Large intestine (tissue), 12 donors: ENCODE measurements at places on chromosomes 16 and 17.

DNA sequence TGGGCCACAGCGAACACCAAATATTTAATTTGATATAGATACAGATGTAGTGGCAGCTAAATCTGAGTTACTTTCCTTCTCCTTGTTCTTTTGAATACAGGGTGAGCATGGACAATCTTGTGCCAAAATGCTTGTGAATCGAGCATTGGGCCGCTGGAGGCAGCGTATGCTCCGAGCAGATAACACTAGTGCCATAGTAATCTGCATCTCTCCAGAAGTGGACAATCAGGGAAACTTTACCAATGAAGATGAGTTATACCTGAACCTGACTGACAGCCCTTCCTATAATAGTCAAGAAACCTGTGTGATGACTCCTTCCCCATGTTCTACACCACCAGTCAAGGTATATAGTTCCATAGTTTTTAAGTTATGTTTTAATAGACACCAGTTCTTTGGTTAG is 21.2 kb upstream of the BCAS3 start:
- peaks cover 14% of the 10 kb centered on the region for H3K36me3 ChIP-seq
- DNase-seq: no peak
- H3K27me3 ChIP-seq: no peaks in the 10 kb centered on the region
- H3K4me3 ChIP-seq: no peak overlapping the region
- H3K4me1 ChIP-seq: no peaks in the 10 kb centered on the region
- H3K27ac ChIP-seq: no peak overlapping the region

DNA sequence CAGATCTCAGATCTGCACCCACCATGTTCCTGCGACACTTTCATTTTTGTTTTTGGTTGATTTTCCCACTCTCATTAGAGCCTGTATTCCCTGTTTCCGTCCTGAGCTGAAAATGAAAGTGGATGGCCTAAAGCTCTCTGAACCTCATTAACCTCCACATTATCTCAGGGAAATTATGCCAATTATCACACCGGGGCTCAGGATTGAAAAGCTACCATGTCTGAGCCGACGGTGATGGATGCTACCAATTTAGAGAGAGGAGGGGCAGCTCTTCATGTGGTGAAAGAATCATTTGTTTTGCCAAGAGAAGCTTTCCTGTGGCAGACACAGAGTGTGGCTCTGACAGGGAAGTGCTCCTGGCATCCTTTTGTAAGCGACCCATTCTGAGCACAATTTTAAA is 410.4 kb upstream of the CDH11 start:
- no peaks in the 10 kb centered on the region for H3K36me3 ChIP-seq
- no peaks in the 10 kb centered on the region for H3K4me1 ChIP-seq
- H3K27ac ChIP-seq: no peak overlapping the region
- DNase-seq: no peak

- peaks cover 3% of the 10 kb centered on the region for H3K4me1 ChIP-seq
- DNase-seq: no peak
- H3K36me3 ChIP-seq: no peaks in the 10 kb centered on the region
- H3K27me3 ChIP-seq: no peaks in the 10 kb centered on the region
- no peak overlapping the region for H3K4me3 ChIP-seq
Observed at GRCh38 chr17:15896277-15896676, 48.7 kb upstream of the ADORA2B start.

DNA sequence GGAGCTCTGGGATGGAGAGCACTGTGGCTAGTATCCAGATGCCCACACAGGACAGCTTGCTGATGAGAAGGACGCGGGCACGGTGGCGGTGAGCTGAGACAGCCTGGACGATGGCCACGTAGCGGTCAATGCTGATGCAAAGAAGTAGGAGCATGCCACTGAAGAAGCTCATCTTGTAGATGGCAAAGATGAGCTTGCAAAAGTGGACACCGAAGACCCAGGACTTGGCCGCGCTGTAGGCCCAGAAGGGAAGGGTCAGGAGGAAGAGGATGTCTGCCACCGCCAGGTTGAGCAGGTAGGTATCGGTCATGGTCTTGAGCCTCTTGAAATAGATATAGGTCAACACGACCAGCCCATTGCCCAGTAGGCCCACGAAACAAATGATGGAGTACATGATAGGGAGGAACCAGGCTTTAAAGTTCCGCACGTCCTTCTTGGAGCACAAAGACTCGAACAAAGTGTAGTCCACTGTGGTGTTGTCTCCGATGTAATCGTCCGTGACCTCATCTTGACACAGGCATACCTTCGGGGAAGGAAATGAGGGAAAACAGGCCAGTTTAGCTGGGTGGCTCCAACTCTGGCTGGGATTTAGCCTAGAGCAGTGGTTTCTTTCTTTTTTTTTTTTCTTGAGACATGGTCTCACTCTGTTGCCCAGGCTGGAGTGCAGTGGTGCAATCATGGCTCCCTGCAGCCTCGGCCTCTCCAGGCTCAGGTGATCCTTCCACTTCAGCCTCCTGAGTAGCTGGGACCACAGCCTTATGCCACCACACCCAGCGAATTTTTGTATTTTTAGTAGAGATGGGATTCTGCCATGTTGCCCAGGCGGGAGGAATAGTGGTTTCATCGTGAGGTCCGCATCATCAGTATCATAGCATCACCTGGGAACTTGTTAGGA is 9.7 kb downstream of the CCR7 start:
- H3K4me1 ChIP-seq: peaks cover 14% of the 10 kb centered on the region
- no peak for DNase-seq
- H3K27ac ChIP-seq: no peak overlapping the region

DNA sequence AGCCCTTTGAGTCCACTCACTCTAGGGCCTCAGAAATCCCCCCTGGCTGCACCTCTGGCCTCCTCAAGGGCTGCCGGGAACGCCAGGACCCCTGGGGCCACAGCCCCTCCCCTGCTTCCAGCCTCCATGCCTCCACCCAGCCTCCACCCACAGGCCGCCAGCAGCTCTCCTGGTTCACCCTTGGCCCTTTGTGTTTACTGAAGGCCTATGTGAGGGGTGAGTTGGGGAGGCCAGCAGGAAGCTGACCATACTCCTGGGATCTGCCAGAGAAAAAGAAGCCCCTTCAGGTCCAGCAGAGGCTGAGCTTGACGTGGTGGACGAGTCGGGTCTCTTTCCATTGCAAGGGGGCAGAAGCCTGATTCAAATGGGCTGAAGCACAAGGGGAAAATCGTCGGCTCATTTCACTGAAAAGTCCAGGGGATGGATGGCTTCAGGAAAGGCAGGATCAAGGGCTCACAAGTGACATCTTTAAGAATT is 18.3 kb upstream of the ATP2A3 start:
- H3K36me3 ChIP-seq: no peaks in the 10 kb centered on the region
- no peak for DNase-seq
- peaks cover 14% of the 10 kb centered on the region for H3K4me1 ChIP-seq
- H3K27ac ChIP-seq: no peak overlapping the region

GRCh38 chr16:8677481-8677880 is 3.1 kb downstream of the ABAT start:
- no peak overlapping the region for H3K27ac ChIP-seq
- no peak for DNase-seq
- H3K4me1 ChIP-seq: peaks cover 45% of the 10 kb centered on the region
- no peaks in the 10 kb centered on the region for H3K27me3 ChIP-seq
- no peak overlapping the region for H3K4me3 ChIP-seq
- H3K36me3 ChIP-seq: peaks cover 2% of the 10 kb centered on the region

GRCh38 chr16:57753448-57754353 is 18.1 kb downstream of the KATNB1 start:
- no peak overlapping the region for H3K27ac ChIP-seq
- no peak overlapping the region for H3K4me3 ChIP-seq
- H3K36me3 ChIP-seq: peaks cover 44% of the 10 kb centered on the region
- H3K4me1 ChIP-seq: peaks cover 15% of the 10 kb centered on the region
- no peaks in the 10 kb centered on the region for H3K27me3 ChIP-seq
- DNase-seq: no peak

DNA sequence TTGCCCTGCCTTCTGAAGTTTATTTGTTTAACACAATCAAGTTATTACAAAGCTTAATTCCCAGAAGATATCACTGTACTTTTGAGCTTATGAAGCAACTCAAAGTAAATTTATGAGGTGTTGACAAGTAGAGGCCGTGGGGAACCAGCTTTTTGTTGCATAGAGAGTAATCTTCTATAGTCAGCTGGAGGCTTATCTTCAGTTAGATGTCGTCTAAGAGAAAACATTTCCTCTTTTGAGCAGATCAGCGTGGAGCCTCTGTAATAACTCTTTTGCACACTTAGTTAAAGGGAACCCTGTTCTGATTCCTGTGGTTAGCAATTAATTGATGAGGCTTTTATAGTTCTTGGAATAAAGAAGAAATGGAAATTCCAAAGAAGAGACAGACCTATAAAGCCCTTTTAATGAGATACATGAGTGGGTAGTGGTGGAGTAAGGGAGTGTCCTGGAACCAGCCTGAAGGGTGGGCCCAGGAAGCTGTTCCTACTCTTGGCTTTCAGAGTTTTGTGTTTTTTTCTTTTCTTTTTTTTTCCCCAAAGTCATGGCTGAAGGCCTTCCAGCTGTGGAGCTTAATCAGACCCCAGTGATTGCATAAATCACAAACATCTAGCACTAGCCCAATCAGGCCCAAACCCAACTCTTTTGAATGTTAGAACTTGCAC is 28.9 kb upstream of the MAP3K14 start:
- H3K4me3 ChIP-seq: no peak overlapping the region
- H3K4me1 ChIP-seq: peaks cover 13% of the 10 kb centered on the region
- DNase-seq: peak; percentile 42
- no peaks in the 10 kb centered on the region for H3K36me3 ChIP-seq
- no peaks in the 10 kb centered on the region for H3K27me3 ChIP-seq

GRCh38 chr16:89764711-89765201 is 43.4 kb downstream of the ZNF276 start:
- H3K27ac ChIP-seq: peak overlapping the region; percentile 97
- no peaks in the 10 kb centered on the region for H3K27me3 ChIP-seq
- peak overlapping the region; percentile 29 for H3K4me3 ChIP-seq
- peaks cover 26% of the 10 kb centered on the region for H3K36me3 ChIP-seq
- DNase-seq: peak; percentile 90
- H3K4me1 ChIP-seq: peaks cover 16% of the 10 kb centered on the region

DNA sequence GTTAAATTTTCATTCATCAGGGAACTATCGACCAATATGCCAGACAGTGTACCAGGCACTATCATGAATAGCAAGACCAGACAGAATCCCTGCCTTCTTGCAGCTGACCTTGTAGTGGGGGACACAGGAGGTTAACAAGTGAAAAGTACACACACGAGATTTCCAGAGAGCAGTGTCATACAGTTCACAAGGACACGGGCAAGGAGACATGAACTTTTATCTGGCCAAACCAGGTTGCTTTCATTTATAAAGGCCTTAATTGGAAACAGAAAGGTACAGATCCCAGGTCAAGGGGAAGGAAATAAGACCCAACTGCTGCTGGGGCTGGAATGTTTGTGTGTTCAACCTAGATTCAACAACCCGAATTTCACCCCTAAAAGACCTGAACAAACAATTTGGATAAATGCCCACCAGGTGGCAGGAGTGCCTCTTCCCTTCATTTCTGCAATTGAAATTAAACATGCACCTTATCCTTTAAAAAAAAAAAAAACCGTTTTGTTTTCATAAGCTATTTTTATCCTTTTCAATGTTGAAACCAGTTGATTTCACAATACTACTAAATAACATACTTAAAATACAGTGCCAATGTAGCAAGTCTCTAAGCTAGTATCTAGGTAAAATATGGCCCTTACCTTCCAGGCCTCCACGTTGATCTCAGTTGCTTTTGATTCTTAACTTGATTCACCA is 65.9 kb downstream of the EMP2 start:
- H3K27me3 ChIP-seq: no peaks in the 10 kb centered on the region
- H3K36me3 ChIP-seq: no peaks in the 10 kb centered on the region
- DNase-seq: peak; percentile 11
- H3K4me3 ChIP-seq: no peak overlapping the region

DNA sequence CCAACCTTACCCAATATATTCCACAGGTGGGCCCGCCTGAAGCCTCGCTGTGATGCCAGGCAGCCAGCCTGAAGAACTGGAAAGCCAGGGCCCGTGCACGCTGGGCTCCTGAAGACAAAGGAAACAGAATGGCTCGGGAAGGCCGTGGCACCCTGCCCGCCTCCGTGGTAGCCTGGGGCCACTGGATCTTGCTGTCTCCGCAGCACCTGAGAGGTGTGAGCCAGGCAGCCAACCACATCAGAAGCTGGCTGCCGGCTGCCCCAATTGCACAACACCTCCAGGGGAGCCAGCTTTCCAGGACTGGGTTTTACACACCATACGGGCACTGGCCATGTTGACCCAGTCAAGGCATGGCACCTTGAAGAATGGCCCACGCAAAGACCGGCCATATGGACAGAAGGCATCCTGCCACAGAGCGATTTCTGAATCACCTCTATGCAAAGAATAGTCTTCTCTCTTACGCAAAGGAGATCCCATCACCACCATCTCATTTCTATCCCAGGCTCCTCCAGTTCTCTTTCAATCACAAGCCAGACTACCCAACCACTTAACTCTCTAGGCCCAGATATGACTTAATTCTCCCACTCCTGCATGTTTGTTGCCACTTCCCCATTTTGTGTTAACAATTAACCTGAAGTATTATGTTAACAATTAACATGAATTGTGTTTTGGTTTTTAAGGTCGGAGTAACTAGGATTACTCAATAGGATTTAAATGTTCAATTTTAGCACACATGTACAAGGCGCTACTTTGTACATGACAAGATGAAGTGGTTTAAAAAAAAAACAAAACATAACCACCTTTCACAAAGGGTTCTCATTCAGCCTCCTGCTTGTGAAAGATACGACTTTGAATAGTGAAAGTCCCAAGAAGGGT is 32.1 kb downstream of the ZFHX3 start:
- H3K27ac ChIP-seq: peak overlapping the region; percentile 65
- DNase-seq: no peak
- no peaks in the 10 kb centered on the region for H3K27me3 ChIP-seq
- peaks cover 38% of the 10 kb centered on the region for H3K4me1 ChIP-seq

DNA sequence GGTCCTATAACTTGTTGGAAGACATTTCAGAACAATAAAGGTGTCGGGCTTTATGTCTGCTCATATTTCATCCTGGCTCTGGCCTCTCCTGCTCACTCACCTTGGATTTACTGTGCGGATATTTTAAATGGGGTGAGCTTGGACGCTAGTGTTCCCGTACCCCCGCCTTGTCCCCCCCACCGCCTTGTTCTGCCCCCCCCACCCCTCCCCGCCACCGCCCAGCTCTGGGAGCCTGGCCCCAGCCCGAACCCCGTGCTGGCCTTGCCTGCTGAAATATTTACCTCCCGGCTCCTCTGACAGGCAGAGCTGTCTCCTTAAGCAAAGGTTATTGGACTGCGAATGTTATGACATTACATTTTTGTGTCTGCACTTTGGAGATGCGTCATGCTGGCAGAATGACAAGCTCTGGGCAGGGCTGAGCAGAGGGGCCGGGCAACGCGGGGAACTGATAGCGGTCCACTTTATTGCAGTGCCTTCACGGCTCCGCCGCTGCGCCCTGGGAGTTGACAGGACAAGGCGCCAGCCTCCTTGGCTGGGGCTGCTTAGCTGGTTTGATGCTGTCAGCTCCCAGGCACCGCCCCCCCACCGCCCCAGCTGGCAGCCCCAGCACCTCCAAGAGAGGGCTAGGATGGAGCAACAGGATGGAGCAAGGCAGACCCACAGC is 222.5 kb upstream of the GSE1 start:
- no peaks in the 10 kb centered on the region for H3K36me3 ChIP-seq
- DNase-seq: peak; percentile 95
- H3K4me1 ChIP-seq: peaks cover 36% of the 10 kb centered on the region
- no peaks in the 10 kb centered on the region for H3K27me3 ChIP-seq
- H3K4me3 ChIP-seq: no peak overlapping the region
